Naive thymus-derived CD4-positive, alpha-beta T cell (primary cell): ENCODE measurements at places on chromosomes 4 and X. TPM values are rescaled to one million over a fixed set of nuclear protein-coding genes. Genes with fewer than 3 reads are reported as not detected.
A peak's percentile ranks its signal among the peaks of the same experiment; 100 is the strongest.

Gene TBC1D19
- total RNA-seq: 6.4 TPM

Gene CHST7
- total RNA-seq: 2.2 TPM

Gene UGT2B15
- not detected for total RNA-seq

Gene VGLL1
- not detected in 2 replicates for total RNA-seq

Gene HSD17B11
- 61.0 TPM for total RNA-seq

Gene SLC7A11
- 1.3 TPM for total RNA-seq

Gene ASB11
- total RNA-seq: not detected

DNA sequence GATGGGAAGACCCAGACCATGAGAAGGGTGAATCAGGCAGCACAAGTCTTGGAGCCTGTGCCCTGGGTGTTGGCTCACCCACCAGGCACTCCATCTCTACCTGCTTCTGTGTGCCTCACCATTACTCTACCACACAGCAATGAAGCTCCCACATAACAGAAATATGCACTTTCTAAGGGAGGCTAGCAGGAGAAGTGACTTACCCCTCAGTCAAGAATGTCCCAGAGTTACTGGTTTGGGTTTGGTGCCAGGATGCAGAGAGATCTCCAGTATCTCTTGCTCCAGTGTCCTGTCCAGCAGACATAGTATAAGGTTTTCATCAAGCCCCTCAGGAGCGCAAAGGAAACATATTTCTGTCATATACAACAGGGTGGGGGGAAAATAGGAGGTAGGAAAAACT, 11.3 kb upstream of the RAB40A start:
- no peak for DNase-seq
- H3K36me3 ChIP-seq: no peaks in the 10 kb centered on the region
- H3K27ac ChIP-seq: no peak overlapping the region
- H3K4me1 ChIP-seq: no peaks in the 10 kb centered on the region

GRCh38 chrX:5595570-5595969, 633.1 kb downstream of the NLGN4X start:
- no peaks in the 10 kb centered on the region for H3K27me3 ChIP-seq
- DNase-seq: no peak
- H3K4me1 ChIP-seq: no peaks in the 10 kb centered on the region

DNA sequence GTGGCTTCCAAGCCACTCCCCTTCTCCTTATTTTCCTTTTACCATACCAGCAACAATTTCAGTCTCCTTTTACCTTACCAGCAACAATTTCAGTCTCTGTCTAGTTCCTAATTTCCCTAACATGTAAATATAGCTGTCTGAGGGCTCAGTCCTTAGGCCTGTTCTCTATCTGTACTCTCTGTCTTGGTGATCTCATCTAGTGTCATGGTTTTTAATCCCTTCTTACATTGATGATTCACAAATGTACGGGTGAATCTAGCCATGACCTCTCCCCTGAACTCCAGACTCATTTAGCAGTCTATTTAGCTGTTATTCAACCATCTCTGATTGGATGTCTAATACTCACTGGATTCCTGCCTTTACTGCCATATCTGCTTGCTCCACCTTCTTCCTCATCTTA, 7.2 kb downstream of the IL15 start:
- DNase-seq: no peak
- H3K36me3 ChIP-seq: no peaks in the 10 kb centered on the region
- no peaks in the 10 kb centered on the region for H3K4me1 ChIP-seq
- no peak overlapping the region for H3K27ac ChIP-seq
- no peaks in the 10 kb centered on the region for H3K27me3 ChIP-seq

GRCh38 chr4:157121401-157121800, 45.5 kb downstream of the GLRB start:
- H3K27me3 ChIP-seq: no peaks in the 10 kb centered on the region
- DNase-seq: no peak
- no peaks in the 10 kb centered on the region for H3K4me1 ChIP-seq
- H3K27ac ChIP-seq: no peak overlapping the region

GRCh38 chr4:61374447-61374891, 174.3 kb downstream of the ADGRL3 start:
- no peak for DNase-seq
- no peaks in the 10 kb centered on the region for H3K4me1 ChIP-seq
- H3K27ac ChIP-seq: no peak overlapping the region
- no peaks in the 10 kb centered on the region for H3K27me3 ChIP-seq

DNA sequence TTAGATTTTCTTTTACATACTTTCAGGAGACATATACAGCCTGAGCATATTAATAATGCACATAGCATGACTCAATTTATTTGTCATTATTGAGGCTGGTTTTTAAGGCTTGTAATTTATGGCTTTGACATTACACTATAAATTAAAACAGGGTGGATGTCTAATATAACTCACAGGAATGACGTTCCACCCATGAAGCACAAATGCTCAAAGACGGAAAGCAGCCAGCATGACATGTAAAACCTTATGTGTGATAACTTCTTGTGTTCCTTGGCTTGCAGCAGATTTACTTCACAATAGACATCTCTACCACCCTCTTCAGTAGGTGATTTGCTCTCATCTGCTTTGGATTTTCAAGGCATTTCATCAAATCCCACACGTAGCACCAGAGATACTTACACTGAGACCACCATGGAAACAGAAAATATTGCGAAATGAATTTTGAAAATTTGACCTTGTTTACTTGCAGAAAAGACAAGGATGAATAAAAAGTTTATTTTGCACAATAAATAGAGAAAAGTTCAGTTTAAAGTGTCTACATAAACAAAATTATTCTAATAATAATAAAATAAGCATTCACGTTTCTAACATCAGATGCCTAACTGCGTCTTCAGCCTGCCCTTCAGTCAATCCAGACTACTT, 64.7 kb upstream of the BTC start:
- no peaks in the 10 kb centered on the region for H3K4me1 ChIP-seq
- no peak overlapping the region for H3K27ac ChIP-seq
- no peak for DNase-seq
- H3K27me3 ChIP-seq: no peaks in the 10 kb centered on the region
- no peak overlapping the region for H3K4me3 ChIP-seq

- H3K27ac ChIP-seq: peak overlapping the region; percentile 96
- peaks cover 34% of the 10 kb centered on the region for H3K4me1 ChIP-seq
- H3K4me3 ChIP-seq: peak overlapping the region; percentile 85
- no peak for DNase-seq
These were observed 729 bp upstream of the IRF2 start for GRCh38 chr4:184475096-184475461.

- no peak overlapping the region for H3K4me3 ChIP-seq
- no peaks in the 10 kb centered on the region for H3K4me1 ChIP-seq
- DNase-seq: no peak
These were observed 85.2 kb downstream of the ANAPC10 start for GRCh38 chr4:145012841-145013240.
